ENCODE measurements at places on chromosomes 11 and 22.

GRCh38 chr11:46333394-46333947, 13.8 kb upstream of the DGKZ start:
- no peak for DNase-seq

DNA sequence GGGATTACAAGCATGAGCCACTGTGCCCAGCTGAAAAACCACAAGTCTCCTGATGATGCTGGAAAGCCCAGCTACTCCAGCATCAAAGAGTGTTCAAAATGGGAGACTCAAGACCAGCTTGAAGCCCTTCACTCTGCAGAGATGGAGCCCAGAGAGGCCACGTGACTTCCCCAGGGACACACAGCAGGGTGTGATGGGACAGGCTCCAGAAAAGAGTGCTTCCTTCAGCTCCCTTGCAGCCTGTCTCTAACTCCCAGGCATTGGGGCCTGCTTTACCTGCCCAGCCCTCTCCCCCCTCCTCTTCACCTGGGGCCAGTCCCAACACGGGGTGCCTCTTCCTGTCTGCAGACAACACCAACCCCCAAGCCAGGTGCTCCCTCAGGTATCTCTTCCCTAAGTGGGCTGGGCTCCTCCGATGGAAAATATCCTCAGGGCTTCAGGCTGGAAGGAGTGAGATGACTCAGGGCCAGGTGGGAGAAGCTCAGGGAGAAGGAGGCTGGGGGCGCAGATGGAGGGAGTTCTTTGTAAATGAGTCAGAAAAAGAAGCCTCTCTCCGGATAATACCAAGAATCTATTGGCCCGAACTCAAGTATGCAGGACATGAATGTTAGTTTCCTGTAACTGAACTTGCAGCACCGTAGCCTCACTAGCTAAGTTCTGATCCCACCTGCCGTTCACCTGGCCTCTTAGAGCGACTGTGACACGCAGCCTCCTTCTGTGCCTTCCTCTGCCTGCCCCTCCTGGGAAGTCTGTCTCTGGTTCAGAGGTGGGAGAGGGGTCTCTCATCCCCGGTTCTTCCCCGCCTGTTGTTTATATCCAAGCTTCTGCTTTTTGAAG, 326.6 kb downstream of the MN1 start:
- no peak for DNase-seq

- DNase-seq, result peak; percentile 69
These were observed 71.7 kb upstream of the DRD2 start for GRCh38 chr11:113546757-113547507.

DNA sequence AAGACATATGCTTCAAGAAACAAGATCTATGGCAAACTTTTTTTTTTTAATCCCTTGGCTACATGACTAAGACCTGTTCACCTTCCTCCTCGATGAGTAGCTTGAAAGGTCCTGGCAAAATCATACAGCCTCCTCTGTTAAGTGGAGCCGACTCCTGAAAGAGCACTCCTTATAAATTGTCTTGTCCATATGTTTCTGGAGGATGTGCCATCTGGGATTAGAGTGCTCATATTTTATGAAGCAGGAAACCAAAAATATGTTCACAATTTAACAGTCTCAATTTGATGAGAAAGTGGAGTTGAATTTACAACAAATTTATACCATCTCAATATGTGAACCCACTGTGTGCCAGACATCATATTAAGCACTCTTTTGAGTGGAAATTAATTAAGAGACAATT, 912.1 kb upstream of the FAT3 start:
- DNase-seq, result no peak

- DNase-seq, result peak; percentile 68
These were observed 117.3 kb upstream of the GRK3 start for GRCh38 chr22:25447067-25447685.

DNA sequence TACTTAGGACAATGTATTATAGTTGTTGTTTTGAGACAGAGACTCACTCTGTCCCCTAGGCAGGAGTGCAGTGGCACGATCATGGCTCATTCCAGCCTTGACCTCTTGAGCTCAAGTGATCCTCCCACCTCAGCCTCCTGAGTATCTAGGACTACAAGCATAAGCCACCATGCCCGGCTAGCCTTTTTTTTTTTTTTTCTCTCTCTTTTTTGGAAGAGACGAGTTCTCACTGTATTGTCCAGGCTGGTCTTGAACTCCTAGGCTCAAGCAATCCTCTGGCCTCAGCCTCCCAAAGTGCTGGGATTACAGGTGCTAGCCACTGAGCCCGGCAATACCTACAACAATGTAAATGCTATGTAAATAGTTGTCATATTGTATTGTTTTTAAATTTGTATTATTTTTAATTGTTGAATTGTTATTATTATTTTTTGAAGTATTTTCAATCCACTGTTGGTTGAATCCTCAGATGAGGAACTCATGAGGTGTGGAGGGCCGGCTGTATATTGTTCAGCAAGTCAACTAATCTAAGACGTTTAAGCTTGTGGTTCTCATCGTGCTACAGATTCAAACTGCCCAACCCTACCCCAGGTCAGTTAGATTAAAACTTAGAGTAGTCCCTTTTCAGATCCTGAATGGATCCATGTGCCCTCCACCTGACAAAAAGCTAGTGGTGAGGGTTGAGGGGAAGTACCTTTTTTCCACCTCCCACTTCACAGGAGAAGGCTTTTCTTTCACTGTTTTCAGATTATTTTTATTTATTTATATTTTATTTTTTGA, 11.9 kb upstream of the ZNF280A start:
- DNase-seq, result no peak

DNA sequence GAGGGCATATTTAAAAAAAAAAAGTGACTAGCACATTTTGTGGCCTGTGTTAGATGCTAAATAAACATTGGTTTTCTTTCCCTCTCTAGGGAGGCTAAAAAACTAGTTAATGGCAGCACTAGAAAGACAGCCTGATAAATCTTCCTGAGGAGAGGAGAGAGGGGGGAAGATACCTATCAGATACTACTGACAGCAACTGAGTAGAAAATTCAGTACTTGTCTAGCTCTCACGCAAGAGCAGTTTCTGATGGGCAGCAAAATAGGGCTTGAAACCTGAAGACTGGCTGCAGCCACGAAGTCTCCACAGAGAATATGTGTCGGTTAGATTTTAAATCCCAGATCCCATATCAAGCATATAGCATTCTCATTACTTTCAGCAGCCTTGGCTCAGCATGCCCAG, 388.2 kb downstream of the KCNA4 start:
- DNase-seq, result no peak

Measured in OCI-M1 (cell line).